ENCODE measurements at places on chromosomes 3 and 15. TPM values are rescaled to one million over a fixed set of nuclear protein-coding genes. Genes with fewer than 3 reads are reported as not detected.

ITIH3 gene
- 3.6 TPM for total RNA-seq

ARPIN gene
- total RNA-seq = 31.7 TPM

SYNPR gene
- total RNA-seq = not detected

DNA sequence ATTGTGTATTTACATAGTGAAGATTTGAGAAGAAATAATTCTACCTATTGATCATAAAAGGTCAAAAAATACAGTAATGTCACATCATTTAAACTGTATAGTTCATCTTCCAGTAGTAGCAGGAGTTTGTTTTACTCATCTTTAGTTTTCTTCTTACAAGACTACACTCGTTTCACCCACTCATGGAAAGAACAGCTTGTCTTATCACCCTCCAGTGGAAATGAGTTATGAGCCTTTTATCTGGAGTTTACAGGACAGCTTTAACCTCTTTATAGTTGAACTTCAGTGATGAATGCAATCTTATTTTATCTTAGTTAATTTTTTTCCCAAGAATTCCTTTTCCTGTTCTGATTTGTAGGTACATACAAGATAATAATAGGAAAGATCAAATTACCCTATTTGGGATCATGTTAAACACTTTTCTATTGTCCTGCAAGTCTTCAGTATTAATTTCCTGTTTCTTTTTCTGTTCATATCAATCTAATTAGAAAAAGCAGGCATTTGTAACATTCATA lies 36.8 kb downstream of the RBMS3 start:
- no peak for DNase-seq

TGM5 gene
- not detected for total RNA-seq

GRCh38 chr3:48129921-48130320 lies 58.3 kb downstream of the CDC25A start:
- no peak for DNase-seq

SLC6A1 gene
- 0.97 TPM for total RNA-seq

RBPMS2 gene
- 4.7 TPM for total RNA-seq

GRCh38 chr15:67296188-67296587 lies 41.6 kb downstream of the IQCH start:
- DNase-seq = no peak

RLBP1 gene
- total RNA-seq = not detected

DNA sequence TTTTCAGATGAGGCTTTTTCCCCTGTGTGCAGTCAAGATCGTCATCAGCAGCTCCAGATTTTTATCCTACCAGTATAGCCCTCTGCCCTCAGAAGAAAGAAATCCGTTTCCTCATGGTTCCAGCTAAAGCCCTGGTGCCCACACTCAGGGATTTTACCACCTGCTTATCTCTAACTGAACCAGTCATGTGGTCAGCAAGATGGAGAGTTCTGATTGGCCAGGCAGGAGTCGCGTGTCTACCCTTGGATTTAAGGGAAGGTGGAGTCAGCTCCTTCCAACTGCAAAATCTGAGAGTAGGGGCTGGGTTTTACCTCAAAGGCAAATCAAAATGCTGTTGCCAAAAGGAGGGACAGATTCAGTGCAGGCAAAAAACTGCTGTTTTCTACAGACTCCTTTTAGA lies 135.3 kb downstream of the LRTM1 start:
- DNase-seq = no peak
